ENCODE measurements at places on chromosomes 7 and 10.
A peak's percentile ranks its signal among the peaks of the same experiment; 100 is the strongest.

DNA sequence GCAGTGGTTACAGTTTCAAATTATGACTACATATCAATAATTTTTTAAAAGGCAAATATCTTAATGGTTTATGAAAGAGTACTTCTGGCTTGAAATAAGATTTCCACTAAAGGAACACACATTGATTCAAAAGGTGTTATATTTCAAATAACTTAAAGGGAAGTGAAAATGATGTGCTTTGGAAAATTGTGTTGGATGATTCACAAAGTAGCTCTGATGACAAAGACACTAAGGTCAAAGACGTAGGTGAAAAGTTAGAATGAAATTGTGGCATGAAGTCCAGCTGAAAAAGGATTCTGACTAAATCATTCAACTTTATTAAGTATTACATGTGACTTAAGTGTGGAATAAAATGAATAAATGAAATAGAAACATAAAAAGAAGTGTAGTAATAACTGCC lies 20.8 kb upstream of the OR2A5 start:
- DNase-seq = no peak

- no peak for DNase-seq
Observed at GRCh38 chr7:31873816-31874597, 187.0 kb downstream of the PPP1R17 start.

DNA sequence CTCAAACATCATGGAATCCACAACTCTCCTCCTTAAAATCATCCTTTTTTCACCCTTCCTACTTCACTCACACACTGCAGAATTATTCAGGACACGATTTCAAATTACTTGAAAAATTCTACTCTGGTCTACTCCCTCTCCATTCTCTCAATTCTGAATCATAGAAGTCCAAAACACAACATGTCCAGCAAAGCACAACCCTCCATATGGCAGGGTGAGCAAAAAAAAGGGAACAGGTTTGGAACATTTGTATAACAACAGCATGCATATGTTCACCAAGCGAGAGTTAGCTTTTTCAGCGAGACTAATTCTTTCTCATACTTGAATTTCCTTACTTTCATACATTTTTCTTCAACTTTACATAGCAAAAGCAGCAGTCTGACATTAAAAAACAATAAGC lies 73.4 kb downstream of the ABI1 start:
- DNase-seq = no peak

DNA sequence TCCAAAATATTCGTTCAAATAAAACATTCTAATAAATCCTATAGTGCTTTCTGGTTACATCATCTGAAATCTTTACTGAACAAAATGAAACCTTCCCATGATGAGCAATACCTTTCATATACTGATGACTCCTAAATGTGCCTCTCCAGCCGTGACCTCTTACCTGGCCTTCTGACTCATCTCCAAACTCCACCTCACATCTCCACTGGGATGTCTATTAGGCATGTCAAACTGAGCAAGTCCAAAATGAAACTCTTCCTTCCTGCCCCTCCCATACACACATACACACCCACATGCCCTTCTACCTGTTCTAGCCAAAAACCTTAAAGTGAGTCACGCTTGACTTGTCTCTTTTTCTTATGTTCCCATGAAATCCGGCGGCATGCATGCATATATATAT lies 22.9 kb downstream of the GSAP start:
- peak; percentile 69 for DNase-seq

DNA sequence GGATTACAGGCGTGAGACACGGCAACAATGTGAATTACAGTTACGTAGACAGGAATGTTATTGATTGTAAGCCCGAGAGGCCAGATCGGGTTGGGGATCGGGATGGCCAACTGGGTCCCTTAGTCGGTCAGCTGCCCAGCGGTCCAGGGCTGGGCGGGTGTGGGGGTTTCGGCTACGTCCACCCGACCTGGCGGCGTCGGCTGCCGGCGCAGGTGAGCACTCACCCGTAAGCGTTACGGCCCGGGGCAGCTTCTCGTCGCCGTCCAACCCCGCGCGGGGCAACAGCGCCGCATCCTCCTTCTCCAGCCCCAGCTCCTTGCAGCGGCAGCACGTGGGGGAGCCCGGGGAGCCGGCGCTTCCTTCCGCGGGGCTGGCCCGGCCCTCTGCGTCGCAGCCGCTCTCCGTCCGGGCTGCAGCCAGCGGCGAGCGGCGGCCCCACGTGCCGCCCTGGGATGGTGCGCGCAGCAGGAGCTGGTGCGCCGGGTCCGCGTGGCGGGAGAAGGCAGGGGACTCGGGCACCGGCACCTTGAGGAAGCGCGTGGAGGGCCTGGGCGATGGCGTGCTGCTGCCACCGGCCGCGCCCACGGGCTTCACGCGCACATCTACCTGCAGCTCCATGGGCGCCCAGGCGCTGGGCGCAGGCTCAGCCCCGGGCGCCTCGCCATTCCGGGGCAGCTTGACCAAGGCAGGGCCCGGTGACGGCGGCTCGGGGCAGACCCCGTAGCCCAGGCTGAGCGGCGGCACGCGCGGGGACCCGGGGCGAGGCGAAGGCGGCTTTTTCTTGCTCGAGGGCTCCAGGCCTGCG lies 609 bp downstream of the KLRG2 start:
- no peak for DNase-seq

GRCh38 chr7:153640586-153640985 lies 411.6 kb upstream of the DPP6 start:
- no peak for DNase-seq

GRCh38 chr10:94524146-94524545 lies 21.4 kb upstream of the HELLS start:
- DNase-seq = no peak

DNA sequence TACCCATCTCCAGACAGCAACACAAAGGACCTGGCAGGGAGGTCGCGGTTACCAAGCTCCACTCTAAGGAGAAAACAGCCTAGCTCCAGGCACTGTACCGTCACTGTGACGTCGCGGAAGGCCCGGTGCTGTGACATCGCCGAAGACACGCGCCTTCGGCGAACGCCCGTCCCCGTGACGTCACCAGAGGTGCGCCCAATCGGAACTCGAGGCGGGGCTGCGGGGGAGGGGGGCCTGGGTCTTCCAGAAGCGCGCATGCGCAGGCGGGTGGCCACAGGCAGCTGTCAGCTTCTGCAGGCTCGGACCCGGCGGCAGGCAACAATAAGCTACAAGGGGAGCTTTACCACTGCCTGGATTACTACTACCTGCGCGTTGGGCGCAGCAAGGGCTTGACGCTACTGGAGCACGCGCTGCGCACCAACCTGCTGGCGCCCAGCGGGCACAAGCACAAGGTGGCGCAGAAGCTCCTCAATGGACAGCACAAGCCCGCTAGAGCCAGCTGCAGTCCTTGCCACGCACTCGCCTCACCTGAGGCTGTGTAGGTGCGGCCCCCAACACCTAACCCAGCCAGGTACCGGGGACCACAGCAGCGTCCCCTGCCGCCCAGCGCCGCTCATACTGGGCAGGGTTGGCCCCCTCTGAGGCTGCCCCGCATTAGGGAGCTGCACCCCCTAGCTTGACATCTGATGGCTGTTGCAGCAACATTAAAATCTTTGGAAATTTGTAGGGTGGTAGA lies 208.4 kb downstream of the TPST1 start:
- peak; percentile 82 for DNase-seq

- DNase-seq = no peak
Observed at GRCh38 chr10:19762026-19762425, 54.2 kb upstream of the PLXDC2 start.

GRCh38 chr10:125123476-125124114 lies 36.8 kb downstream of the CTBP2 start:
- no peak for DNase-seq

GRCh38 chr10:114102256-114102655 lies 58.6 kb downstream of the ADRB1 start:
- no peak for DNase-seq

GRCh38 chr10:31014161-31014875 lies 17.3 kb downstream of the ZNF438 start:
- DNase-seq = no peak

DNA sequence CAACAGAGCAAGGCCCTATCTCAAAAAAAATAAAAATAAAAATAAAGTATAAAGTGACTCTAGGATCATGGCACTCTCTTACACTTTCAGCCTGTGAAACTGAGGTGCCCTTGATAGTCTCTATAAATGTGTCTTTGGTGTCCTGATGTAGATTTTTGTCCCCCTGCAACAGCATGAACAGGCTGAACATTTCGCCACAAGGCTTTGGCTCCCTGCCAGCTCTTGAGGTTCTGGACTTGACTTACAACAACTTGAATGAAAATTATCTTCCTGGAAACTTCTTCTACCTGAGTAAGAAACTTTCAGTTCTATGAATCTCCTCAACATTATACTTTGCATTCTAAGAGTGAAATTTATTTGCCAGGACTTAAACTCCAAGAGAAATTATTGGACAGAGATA lies 48.1 kb upstream of the BMS1 start:
- DNase-seq = no peak

DNA sequence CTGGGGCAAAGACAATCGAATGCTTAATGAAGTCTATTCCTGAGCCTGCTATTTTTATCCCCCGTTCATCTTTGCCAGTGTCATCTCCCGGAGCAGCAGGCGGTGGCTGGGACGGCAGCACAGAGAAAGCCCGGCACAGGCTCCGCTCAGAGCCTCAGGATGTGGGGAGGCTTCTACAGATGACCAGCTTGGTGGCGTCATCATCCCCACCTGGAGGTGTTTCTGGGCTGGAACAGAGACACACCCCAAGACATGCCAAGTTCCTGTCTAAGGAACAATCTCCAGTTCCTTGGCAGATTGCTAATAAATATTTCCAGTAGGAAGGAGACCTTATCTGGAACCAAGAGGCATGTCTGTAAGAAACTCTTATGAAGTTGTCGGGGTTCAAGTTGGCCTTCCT lies 552.4 kb upstream of the MGMT start:
- DNase-seq = no peak

DNA sequence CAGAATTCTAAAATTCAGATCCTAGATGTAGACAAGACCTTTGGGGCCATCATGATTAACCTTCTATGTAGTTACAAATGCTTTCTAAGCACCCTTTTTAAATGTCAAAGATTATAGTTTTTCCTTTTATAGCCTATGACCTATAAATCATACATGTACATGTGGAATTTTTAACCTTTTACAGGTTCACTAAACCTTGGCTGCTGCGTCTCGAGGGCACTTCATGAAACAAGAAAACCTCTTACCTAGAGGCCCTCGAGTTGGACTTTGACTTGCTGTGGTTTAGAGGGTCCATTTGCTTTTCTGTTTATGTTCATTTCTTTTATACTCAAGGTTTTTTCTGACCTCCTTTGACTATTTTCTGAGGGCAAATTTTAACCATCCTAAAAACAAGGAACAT lies 302.2 kb downstream of the CSTF2T start:
- DNase-seq = no peak

GRCh38 chr10:72665925-72666324 lies 26.0 kb upstream of the MCU start:
- DNase-seq = no peak
